ENCODE measurements at places on chromosomes 13 and 19.

- DNase-seq: no peak
Measured at GRCh38 chr19:57434386-57435061, 601 bp upstream of the ZNF749 start.

GRCh38 chr19:31340042-31341025 lies 8.9 kb downstream of the TSHZ3 start:
- no peak for DNase-seq

- no peak for DNase-seq
Measured at GRCh38 chr19:7744199-7744786, 3.0 kb downstream of the CD209 start.

GRCh38 chr19:47284324-47284899 lies 9.7 kb downstream of the INAFM1 start:
- DNase-seq: no peak

Measured in activated CD8-positive, alpha-beta memory T cell treated with anti-CD3 and anti-CD28 coated beads for 48 hours (primary cell).